Fibroblast of the aortic adventitia (primary cell): ENCODE measurements at places on chromosomes 6 and 20.

DNA sequence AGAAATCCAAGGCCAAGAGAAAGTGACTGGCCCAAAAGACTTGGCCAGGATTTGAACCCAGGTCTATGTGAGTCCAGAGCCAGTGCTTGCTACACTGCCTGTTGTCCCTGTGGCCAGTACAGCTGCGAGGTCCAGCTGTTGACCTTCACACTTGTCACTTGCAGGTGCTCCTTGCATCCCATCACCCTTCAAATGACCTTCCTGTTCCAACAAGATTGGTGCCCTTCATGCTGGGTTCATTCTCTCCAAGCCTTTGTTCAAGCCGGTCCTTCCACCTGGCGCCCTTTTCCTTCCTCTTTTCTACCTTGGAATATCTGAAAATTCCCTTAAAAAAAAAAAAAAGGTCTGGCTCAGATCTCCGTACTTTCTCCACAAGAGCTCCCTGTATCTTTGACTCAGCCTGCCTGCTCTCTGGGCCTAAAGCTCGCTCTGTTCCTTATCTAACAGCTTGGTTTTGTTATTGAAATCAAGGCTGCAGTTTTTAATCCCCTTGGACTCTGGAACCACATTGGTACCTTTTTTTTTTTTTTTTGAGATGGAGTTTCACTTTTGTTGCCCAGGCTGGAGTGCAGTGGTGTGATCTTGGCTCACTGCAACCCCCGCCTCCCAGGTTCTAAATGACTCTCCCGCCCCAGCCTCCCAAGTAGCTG, 22.2 kb upstream of the MRPS18A start:
- DNase-seq: peak; percentile 79

- DNase-seq: peak; percentile 10
Observed at GRCh38 chr6:145071836-145072235, 663.5 kb downstream of the EPM2A start.

GRCh38 chr6:142624978-142625715, 319.8 kb downstream of the HIVEP2 start:
- no peak for DNase-seq

- DNase-seq: no peak
Observed at GRCh38 chr6:39903656-39904055, 30.6 kb downstream of the MOCS1 start.

GRCh38 chr6:48611332-48611731, 500.3 kb upstream of the PTCHD4 start:
- DNase-seq: peak; percentile 86

GRCh38 chr6:169097381-169097959, 156.2 kb downstream of the THBS2 start:
- peak; percentile 97 for DNase-seq

DNA sequence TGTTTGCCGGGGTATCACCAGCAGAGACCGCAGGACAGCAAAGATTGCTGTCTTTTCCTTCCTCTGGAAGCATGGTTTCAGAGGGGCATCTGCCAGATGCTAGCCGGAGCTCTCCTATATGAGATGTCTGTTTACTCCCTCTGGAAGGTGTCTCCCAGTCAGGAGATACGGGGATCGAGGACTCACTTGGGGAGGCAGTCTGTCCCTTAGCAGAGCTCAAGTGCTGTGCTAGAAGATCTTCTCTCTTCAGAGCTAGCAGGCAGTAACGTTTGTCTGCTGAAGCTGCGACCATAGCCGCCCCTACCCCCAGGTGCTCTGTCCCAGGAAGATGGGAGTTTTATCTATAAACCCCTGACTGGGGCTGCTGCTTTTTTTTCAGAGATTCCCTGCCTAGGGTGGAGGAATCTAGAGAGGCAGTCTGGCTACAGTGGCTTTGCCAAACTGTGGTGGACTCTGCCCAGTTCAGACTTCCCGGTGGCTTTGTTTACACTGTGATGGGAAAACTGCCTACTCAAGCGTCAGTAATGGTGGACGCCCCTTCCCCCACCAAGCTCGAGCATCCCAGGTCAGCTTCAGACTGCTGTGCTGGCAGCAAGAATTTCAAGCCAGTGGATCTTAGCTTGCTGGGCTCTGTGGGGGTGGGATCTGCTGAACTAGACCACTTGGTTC, 133.0 kb upstream of the FLRT3 start:
- DNase-seq: no peak

DNA sequence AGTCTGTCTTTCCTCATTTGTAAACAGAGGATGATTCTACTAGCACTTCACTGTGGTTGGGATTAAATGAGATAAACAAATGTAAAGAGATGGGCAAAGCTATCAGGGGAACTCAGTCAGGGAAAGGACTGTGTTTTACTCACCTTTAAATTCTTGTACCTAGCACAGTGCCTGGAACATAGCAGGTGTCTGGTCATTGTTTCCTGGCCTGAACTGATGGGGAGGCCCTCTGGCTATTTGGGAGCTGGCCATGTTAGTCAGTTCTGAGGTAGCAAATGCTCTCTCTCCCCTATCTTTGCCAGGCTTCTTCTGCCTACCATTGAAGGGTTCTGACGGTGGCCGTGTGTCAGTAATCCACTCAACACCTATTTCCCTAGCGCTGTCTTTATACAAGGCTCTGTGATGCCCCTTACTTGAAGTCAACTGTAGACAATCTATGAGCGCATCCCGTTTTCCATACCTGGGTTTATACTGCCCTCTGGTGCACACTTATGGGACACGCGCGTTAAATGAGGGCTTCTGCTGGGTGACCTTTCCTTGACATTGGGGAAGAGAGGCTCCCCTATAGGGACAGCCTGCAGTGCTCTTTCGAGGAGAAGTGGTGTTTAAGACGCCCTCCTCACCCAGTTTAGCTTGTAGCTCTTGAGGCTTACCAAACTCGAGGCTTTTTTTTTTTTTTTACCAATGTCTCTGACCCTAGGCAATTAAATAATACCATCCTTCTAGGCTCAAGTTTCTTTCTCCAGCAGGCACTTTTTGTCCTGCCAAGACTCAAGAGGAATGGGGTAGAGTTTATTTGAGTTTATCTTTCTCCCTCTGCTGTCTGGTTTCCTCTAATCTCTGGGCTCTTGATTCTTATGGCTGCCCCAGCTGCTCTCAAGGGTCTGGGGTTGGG, 4.0 kb upstream of the SPATS1 start:
- DNase-seq: peak; percentile 69

DNA sequence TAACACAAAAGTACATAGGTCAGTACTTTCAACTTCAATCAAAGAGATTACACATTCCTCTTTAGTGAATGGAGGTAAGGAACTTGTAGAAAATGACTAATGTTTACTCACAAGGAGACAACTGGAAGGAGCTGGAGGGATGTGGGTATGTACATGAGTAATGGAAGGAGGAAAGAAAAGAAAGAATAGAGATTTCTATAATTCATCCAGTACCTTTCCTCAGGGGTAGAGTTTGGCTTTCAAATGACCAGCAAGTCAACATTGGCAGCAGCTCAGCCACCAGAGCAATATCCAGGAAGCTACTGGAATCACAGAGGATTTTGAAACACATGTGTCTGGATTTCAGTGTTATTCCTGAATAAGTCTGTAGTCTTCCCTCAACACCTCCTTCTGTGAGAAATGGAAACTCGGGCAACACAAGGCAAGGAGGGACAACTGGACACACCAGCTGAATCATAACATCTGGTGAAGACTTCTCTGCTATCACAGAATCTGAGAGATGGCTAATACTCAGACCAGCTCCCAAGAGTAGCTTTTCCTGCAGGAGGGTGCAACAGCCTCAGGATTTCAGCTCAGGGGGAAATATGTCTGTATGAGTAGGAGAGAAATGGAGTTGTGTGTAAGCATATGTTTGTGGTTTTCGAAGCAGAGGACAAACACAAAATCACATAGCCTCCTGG, 98.8 kb downstream of the HAO1 start:
- peak; percentile 77 for DNase-seq

GRCh38 chr6:34961574-34961973, 72.5 kb downstream of the ANKS1A start:
- no peak for DNase-seq

- DNase-seq: no peak
Observed at GRCh38 chr6:165605182-165605875, 57.7 kb downstream of the PDE10A start.

- peak; percentile 79 for DNase-seq
Observed at GRCh38 chr6:145044641-145045246, 690.6 kb downstream of the EPM2A start.

DNA sequence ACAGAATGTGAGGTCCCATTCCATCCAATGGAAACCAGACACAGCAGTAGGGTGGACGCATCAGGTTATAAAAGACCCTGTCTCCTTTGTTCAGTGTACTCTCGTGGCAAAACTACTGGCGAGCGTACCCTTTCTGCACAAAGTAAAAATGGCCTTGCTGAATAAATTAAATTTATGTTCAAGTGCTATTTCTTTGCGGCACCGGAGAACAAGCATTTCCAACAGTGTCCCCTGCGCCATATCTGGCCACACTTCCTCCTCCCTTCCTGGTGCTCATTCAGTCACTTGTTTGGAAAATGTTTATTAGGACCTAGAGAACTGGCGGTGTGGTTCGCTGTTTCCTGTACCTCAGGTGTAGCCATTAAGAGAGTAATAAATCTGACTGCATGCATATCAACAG, 46.9 kb upstream of the DACT2 start:
- no peak for DNase-seq

DNA sequence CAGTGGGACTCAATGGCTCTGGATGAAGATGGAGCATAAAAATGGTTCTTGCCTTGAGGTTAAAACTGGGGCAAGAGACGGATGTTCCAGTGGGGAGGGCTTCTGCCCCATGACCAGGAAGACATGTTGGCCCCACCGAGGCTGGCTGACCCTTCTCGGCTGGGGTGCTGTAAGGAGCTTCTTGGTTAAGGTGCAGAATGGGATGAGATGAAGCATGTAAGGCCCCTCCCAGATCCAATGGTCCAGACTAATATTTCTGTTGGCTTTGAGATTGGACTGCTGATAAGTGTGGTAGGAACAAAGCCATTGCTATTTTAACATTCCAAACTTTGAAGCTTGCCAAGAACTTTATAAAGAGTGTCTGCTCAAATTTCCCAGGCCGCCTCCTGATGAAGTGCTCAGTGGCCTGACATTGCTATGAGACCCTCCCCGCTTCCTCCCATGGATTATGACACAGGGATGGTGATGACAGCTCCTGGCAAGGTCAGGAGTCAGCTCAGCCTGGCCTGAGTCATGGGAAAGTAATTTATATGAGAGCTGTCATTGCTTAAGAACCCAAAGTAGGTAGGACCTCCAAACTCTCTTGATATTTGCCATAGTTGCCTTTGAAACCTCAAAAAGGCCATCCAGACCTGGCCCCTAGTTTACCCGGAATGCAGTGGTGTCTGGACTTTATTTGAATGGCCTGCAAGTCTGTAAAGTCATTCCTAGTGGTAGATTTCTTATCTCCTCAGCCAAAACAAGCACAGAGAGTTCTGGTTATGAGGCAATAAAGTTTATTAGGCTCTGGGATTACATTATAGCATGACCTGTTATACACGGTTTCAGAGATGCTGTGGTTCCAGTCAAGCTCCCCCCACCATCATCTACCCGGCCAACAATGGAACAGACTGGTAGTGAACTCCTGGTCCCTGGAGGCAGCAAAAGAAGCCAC, 55.2 kb downstream of the TGM2 start:
- DNase-seq: peak; percentile 100

- no peak for DNase-seq
Observed at GRCh38 chr20:53718142-53719021, 124.7 kb upstream of the ZNF217 start.

DNA sequence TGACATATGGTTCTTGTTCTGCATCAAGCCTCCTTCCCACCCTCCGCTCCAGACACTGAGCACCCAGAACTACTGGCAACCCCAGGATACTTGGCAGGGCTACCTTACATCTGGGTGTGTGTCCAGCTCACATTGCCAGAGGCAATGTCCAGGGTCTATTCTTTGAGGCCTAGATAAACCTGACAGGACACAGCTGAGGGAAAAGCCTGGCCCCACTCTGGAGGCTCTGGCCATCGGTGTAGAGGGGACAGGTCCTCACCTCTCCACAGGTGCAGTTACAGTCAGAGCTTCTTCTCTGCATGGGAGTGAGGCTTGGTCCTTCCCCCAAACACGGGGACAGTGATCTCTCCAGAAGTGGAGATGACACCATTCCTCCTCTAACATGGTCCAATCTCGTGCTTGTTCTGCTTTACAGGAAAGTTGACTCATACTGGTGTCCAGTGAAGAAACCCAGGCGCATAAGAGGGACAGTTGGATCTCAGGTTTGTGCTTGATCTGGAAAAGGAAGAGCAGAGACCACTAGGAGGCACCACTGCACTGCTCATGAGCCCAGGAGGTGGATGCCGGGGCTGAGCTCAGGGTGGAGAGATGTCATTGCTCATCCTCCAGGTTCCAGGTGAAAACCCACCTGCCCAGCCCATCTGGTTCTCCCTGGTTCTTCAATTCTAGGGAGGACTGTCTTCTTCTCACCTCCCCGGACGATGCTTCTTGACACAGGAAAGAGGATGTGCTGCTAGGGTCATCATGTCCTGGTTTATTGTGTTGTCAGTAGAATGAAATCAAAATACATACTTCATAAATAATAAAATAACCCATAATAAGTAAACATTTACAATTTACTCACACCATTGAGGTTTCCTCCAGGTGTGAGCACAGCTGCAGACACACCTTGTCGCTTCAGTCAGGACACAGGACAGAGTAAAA, 14.7 kb downstream of the HLA-F start:
- peak; percentile 77 for DNase-seq

DNA sequence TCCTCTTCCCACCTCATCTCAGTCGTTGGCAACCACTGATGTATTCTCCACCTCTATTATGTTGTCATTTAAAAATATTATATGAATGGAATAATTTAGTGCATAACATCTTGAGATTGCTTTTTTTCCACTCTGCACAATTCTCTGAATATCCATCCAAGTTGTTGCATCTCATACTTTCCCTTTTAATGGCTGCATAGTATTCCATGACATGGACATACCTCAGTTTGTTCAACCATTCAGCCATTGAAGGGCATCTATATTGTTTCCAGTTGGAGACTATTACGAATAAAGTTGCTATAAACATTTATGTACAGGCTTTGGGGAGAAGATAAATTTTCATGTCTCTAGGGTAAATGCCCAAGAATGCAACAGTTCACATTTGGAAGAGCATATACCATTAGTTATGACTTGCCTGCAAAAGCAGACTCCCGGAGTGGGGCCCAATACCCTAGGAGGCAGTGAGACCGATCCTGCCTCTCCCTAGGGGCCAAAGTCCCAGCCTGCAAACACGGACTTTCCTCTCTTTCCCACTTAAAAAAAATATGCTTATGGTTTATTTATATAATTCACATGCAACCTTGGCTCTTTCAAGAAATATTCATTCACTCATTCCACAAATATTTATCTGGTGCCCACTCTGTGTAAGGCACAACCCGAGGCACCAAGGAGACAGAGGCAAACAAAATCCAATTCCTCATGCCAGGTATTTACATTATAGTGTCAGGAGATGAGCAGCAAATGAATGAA, 227.0 kb upstream of the PMEPA1 start:
- DNase-seq: no peak

GRCh38 chr20:14956538-14956937, 619.1 kb upstream of the FLRT3 start:
- no peak for DNase-seq

GRCh38 chr20:57558614-57559288, 2.2 kb upstream of the PCK1 start:
- DNase-seq: no peak

DNA sequence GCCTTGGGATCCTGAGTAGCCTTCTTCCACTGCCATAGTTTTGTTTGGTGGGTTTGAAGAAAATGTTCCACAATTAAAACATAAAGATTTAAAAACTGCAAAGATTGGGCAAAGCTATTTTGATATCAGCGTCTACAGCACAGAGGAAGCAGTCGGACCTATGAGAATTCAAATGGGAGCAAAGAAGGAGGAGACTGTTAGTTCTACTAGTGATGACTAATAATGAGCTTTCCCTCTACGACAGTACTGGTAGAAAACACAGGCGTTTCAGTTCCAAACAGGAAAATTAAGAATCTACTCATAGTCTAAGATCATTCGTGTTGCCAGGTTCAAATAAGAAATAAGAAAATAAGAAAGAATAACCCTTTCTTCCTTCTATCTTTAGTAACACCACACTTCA, 121.2 kb downstream of the INSM1 start:
- DNase-seq: no peak
